ENCODE measurements at places on chromosomes 13 and 19.
A peak's percentile ranks its signal among the peaks of the same experiment; 100 is the strongest.

DNA sequence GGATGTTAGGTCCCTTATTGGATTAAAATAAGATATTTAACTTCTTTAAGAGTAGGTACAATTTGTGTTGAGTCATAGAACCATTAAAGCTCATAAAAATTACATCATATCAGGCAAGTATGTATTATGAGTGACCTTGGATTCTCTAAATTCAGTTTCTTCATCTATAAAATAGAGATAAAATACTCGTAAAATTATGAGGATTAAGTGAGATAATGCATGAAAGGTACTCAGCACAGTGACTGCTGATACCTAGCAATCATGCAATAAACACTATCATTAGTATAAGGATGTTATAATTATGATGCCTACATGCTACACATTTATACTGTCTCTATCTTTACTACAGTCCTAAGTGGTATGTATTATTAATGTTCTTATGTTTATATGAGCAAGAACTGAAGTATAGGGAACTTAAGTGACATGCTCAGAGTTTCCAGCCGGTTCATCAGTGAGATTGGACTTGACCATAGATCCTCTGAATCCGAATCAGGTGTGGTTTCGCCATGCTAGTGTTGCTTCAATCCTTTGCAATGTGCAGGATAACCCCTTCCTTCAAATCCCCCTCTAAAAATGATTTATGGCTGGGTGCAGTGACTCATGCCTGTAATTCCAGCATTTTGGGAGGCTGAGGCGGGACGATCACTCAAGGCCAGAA lies 22.9 kb upstream of the FRY start:
- no peak for DNase-seq

DNA sequence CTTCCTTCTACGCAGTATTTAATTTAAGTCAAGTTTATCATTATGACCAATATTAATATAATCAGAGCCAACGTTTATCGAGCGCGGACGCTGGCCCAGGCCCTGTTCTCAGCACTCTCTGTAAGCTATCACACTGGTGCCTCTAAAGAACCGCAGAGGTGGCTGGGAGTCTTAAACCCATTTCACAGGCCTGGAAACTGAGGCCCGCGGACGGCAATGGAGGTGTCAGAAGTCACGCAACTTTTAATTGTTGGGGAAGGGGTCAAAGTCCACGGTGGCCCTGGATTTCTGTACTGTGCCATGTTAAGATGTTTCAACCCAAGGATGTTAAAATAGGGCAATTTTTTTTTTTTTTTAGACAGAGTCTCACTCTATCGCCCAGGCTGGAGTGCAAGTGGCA lies 8.8 kb downstream of the PTPRS start:
- no peak for DNase-seq

- DNase-seq, result no peak
Measured at GRCh38 chr19:55132453-55133129, 15.2 kb upstream of the PPP1R12C start.

GRCh38 chr13:109786457-109787134 lies at the start of gene IRS2:
IRS2 (minus strand) TSS chr13:109786583; CDS start chr13:109786053, 530 bp downstream.
- DNase-seq, result peak; percentile 97

- no peak for DNase-seq
Measured at GRCh38 chr13:113928685-113929627, 44.9 kb downstream of the C13orf46 start.

DNA sequence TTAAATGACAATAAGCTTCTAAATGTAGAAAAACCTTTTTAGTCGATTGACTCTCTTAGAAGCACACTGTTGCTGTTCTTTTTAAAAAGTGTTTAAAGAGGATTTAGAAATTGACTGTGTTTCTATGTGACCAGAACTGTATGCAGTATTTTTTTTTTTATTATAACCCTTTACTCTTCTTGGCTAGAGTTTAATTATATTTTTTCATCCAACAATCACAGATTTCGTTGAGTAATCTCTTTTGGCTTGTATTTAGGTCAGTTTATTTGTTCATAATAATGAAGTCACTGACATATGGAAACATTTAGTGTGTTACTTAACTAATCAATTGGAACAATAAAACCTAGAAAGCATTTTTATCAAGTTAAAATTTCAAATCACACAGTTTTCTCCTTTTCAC lies 19.9 kb downstream of the CSNK1A1L start:
- no peak for DNase-seq

DNA sequence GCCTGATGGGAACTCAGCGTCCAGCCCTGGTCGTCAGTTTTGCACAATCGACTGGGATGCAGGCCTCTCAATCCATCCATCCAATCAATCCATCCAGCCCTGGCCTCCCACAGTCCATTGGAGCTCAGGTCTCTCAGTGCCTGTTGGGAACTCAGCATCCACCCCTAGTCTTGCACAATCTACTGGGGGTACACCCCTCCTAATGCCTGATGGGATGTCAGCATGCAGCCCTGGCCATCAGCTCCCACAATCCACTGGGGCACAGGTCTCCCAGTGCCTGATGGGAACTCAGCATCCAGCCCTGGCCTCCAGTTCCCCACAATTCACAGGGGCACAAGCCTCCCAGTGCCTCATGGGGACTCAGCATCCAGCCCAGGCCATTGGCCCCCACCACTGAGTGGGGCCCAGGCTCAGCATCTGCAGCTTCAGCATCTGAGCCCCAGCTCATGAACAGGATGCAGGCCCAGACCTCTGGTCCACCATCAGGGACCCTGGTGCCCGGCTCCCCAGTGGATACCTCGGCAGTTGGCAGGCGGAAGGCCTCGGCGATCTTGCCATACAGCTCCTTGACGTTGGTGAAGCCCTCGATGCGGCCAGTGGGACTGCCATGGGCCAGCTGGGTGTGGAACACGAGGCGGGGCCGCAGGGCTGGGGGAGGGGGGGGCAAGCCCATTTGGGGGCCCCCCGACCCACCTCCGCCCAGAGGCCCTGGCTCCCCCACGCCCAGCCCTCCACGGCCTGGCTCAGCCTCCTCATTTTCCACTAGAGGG lies 7.2 kb upstream of the PTGER1 start:
- no peak for DNase-seq

DNA sequence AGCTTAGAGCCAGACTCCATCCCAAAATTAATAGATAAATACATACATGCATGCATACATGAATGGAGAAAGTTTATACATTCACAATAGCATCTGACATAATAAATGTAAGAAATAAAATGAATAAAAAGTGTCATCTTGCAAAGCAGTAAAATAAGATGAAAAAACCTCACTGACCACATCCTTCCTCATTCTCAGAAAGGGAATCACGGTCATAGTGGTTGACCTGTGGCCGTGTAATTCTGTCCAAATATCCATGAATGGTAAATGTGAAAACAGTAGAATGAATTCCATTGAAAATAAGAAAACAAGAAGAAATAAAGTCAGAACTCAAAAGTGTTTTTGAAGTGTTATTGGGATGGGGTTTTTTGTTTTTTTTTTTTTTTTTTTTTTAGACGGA lies 9.8 kb upstream of the CDC42EP5 start:
- DNase-seq, result no peak

DNA sequence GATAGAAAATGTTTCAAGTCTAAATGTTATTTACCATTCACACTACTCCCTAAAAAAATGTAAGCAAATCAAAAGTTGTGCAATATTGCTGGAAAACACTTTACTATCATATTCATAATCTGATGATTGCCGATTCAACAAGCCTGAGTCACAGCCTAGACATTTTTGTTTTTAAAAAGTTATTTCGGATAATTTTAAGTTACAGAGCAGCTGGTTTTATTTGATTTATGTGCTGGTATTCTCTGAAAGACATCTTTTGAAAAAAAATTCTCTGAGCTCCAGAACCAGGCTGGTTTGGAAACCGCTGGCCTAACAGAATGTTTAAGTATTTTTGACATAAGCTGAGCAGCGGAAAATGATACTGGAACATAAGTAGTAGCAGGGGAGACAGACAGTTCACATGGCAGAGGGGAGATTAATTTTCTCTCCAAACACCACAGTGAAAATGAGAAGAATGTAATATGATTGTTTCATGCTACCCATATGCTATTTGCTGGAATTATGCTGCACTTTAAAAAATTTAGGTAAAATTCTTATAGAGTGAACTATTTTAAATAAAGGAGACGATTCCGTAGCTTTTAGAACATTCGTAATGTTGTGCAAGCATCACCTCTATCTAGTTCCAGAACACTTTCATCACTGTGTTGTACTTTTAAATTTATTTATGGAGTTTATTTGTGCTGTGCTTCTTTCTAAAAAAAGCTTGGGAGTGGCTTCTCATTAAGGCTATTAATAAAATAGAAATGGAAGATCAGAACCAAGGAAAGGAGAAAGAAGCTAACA lies 36.1 kb downstream of the TBC1D4 start:
- no peak for DNase-seq

DNA sequence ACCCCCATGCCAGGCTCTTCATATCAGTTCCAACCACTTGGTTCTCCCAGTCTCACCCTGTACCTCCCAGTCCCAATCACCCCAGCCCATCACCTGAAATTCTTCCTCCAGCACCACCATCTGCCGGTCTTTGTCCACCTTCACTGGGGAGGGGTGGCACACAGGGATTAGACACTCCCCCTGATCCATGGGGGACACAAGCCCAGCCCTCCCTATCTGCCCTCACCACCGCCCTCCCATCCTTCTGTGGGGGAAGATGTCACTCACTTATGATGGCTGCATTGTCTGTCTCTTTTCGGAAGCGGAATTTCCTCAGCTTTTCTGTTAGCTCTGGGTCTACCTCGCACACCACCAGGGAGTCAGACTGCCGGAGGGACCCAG lies 685 bp downstream of the GMFG start:
- no peak for DNase-seq

GRCh38 chr13:83815598-83815997 lies 66.7 kb downstream of the SLITRK1 start:
- DNase-seq, result no peak

- DNase-seq, result no peak
Measured at GRCh38 chr19:21221693-21222092, 79.9 kb downstream of the ZNF431 start.

GRCh38 chr19:30722761-30723160 lies 350.6 kb downstream of the ZNF536 start:
- no peak for DNase-seq

DNA sequence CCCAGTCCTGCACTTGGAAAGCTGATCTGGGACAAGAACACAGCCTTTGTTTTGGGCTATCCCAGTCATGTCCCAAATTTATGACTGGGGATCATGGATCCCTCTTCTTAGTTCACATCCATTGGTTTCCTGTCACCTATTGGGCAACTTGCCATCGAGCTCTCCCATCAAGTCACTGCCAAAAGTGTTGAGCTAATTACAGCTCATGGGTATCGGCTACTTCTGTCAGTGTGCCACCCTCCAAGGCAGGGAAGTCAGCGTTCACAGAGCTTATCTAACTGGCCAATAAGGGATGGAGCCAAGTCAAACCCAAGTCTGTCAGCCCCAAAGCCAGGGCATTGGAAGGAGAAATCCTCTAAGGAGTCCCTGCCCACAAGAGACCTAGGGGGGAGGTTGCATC lies 53.2 kb upstream of the KATNAL1 start:
- no peak for DNase-seq

DNA sequence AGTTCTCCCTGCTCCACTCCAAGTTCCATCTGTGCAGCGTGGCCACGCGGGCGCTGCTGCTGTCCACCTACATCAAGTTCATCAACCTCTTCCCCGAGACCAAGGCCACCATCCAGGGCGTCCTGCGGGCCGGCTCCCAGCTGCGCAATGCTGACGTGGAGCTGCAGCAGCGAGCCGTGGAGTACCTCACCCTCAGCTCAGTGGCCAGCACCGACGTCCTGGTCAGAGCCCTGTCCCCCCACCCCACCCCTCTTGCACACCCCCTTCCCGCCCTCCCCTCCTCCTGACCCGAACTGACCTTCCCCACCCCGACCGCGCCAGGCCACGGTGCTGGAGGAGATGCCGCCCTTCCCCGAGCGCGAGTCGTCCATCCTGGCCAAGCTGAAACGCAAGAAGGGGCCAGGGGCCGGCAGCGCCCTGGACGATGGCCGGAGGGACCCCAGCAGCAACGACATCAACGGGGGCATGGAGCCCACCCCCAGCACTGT lies 11.6 kb downstream of the FUZ start:
- no peak for DNase-seq

DNA sequence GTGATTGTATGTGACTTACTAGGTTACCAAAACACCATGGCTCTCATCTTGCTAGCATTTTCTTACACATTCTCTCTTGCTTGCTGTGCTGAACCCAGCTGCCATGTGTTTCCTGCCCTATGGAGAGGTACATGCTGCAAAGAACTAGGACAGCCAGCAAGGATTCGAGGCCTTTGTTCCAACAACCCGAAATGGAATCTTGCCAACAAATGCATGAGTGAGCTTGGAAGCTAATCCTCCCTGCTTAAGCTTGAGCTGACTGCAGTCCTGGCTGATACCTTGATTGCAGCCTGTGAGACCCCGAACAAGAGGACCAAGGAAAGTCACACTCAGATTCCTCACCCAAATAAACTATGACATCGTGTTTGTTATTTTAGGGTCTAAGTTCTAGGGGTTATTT lies 651.2 kb downstream of the SLITRK6 start:
- DNase-seq, result no peak
